ENCODE measurements at places on chromosomes 3 and 15.

GRCh38 chr15:93913310-93913709 is 318.1 kb upstream of the MCTP2 start:
- no peak for DNase-seq

- no peak for DNase-seq
Measured at GRCh38 chr3:48637305-48637704, 2.0 kb upstream of the SLC26A6 start.

DNA sequence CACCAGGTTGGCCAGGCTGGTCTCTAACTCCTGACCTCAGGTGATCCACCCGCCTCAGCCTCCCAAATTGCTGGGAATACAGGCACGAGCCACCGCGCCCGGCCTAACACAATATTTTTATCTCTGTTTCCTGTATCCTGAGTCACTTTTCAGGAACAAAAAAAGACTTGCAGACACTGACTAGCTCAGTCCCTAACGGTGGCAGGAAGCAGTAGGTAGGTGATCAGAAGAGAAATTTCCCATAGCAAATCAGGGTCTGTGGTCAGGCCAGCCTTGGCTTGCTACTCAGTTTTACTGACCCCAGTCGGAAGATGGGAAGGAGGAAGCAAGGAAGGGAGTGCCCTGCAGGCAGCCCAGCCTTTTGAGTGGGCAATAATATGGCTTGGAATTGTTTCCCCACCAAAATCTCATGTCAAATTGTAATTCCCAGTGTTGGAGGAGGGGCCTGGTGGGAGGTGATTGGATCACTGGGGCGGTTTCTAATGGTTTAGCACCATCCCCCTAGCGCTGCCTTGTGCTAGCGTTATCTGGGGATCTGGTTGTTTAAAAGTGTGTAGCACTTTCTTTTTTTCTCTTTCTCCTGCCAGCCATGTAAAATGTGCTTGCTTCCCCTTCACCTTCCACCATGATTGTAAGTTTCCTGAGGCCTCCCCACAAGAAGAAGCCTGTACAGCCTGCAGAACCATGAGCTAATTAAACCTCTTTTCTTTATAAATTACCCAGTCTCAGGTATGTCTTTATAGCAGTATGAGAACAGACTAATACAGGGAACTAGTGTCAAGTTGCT is 19.5 kb upstream of the CDCP1 start:
- no peak for DNase-seq

- DNase-seq = no peak
Measured at GRCh38 chr15:70064441-70064840, 33.3 kb downstream of the TLE3 start.

- DNase-seq = no peak
Measured at GRCh38 chr3:89038869-89039268, 68.6 kb upstream of the EPHA3 start.
